Stimulated activated CD8-positive, alpha-beta memory T cell treated with anti-CD3 and anti-CD28 coated beads, Interleukin-4, amount 100 ng/mL, for 1 hour (primary cell): ENCODE measurements at places on chromosomes 1 and 21.

- DNase-seq, result no peak
These were observed 4.0 kb upstream of the ZBTB18 start for GRCh38 chr1:244046907-244047611.

GRCh38 chr1:155313261-155313660, 4.6 kb downstream of the FDPS start:
- no peak for DNase-seq

- no peak for DNase-seq
These were observed 8.8 kb downstream of the FMO1 start for GRCh38 chr1:171256940-171257606.

DNA sequence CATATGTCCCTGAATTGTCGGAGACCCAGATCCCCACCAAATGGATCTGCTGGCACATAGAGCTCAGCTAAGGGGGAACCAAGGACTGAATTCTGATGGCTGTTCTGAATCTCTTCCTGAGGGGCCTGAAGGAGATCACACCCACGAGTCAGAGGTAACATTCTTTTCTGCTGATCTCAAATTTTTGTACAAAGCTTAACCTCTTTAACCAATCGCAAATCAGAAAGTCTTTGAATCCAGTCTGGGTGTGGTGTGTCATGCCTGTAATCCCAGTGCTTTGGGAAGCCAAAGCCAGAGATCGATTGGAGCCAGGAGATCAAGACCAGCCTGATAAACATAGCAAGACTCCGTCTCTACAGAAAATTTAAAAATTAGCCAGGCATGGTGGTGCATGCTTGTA, 62.8 kb upstream of the PRRC2C start:
- DNase-seq, result no peak

DNA sequence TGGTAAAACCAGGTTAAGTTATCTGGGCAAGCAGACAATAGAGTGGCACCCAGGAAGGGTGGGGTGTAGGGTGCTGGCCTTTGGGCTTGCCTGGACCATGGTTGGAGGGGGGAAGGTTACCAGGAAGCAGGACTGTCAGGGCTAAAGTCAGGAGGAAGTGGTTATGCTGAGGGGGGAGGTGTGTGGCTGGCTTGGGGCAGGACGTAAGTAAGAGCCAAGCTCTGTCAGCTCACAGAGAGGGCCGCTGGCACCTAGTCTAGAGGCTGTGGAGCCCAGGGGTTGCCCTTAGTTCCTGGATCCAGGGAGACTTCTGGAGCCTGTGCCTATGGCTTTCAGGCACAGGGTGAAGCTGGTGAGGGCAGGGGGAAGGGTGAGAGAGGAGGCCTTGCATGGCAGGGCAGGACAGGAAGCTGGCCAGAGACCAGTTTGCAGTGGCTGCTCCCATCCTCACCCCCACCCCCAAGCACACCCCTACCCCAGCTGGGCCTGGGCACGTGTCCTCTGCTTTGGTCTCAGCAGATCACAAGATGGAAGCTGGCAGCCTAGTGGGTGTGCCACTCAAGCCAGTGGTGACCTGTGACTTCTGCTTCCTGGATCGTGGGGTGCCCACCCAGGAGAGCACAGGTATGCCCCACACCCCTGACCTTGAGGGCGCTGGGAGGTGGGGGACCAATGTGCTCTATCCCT, 20.5 kb upstream of the SMYD3 start:
- no peak for DNase-seq

GRCh38 chr1:181141431-181141910, 53.0 kb downstream of the IER5 start:
- no peak for DNase-seq

DNA sequence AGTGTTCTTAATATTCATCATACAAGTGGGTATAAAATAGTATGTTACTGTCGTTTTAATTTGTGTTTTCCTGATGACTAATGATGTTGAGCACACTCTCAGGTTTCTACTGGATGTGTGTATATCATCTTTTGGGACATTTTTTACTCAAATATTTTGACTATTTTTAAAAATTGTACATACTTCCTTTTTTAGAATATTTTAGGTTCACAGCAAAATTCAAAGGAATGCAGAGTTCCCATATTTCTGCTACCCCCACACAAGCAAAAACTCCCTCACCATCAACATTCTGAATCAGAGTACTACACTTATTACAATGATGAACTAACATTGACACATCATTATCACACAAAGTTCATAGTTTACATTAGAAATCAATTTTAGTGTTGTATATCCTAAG, 114.5 kb downstream of the DPYD start:
- DNase-seq, result no peak

GRCh38 chr1:108953452-108953851, 9.8 kb downstream of the CLCC1 start:
- DNase-seq, result no peak

DNA sequence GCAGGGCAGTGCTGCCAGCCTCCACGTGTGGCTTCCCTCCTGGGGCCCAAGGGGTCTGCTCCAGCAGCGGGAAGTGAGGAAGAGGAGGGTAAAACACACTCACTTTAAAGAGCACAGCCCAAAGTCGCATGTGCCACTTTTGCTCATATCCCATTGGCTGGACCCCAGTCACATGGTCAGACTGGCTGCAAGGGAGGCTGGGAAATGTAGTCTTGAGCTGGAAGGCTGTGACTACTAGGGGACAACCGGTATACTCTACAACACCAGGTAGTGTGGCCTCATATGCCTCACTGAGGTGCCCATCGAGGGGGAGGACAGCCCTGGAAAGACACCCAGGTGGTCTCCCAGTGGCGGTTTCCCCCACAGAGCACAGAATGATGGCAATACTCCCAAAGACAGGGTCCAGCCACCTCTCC, 45.2 kb downstream of the CAMK2N1 start:
- DNase-seq, result no peak

DNA sequence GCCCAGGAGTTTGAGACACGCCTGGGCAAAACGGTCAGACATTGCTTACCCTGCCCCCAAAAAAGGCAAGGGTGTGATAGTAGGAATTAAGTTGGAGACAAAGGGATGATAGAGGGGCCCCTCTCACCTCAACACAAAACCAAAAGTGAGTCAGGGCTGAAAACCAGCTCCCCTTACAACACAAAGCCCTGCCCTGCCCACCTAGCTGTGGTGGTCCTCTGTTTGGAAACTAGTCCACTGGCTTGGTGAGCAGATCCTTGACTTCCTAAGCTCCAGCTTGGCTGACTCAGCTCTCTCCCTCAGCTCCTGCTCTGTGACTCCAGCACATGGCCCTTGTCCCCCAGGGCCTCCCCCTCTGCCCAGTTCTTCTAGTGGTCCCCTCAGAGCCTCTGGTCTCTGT, 603.8 kb downstream of the PTPRC start:
- DNase-seq, result no peak

GRCh38 chr1:76830373-76830772, 36.9 kb upstream of the ST6GALNAC5 start:
- no peak for DNase-seq

DNA sequence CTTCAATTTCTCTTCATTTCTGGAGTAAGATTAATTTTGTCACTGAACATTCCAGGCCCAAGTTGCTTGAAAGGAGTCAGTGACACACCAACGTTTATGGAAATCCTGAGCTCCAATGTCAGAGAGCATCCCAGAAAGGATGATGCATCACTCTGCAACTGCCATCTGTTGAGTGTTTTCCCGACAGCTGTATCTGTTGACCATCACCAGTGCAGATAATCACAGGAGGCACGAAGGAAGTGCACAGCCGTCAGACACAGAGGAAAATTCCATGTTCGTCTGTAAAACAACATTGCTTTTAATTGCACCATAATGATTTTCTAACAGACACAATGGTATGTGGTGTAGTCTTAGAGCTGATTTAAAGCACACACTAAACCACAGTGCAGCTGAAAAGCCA, 376.7 kb upstream of the ADGRL2 start:
- no peak for DNase-seq

GRCh38 chr1:222127096-222127495, 385.2 kb upstream of the DUSP10 start:
- no peak for DNase-seq

DNA sequence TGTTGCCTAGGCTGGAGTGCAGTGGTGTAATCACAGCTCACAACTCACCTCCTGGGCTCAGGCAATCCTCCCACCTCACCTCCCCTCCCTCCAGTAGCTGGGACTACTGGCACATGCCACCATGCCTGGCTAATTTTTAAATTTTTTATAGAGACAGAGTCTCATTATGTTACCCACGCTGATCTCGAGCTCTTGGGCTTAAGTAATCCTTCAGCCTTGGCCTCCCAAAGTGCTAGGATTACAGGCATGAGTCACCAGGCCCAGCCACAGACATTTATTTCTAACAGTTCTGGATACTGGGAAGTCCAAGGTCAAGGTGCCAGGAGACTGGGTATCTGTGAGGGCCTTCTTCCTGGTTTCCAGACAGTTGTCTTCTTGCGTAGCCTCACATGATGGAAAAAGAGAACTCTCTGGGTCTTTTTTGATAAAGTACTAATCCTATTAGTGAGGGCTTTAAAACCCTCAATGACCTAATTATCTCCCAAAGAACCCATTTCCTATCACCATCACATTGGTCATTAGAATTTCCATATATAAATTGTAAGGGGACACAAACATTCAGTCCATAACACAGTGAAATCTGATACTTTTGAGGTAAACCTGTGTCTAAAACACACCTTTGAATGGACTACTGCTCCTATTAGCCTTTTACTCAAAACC, 67.9 kb downstream of the PHACTR4 start:
- DNase-seq, result no peak

GRCh38 chr1:58618303-58618702, 41.3 kb upstream of the TACSTD2 start:
- no peak for DNase-seq

DNA sequence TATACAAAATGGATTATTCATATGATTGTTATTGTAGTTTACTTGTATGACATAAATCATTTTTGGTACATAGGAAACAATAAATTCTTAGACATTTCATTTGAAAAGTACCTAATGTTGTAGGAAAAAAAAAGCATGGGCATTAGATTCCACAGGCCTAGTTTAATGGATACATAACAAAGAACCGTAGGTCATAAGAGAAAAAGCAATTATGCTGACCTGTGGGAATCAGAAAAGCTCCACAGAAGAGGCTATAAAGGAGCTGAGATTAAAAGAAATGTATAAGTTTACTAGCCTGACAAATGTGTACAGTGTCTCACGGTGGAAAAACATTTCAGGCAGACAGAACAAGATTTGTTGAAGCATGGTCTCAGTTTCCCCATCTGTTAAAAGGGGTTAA, 3.7 kb downstream of the DEPDC1 start:
- DNase-seq, result no peak

DNA sequence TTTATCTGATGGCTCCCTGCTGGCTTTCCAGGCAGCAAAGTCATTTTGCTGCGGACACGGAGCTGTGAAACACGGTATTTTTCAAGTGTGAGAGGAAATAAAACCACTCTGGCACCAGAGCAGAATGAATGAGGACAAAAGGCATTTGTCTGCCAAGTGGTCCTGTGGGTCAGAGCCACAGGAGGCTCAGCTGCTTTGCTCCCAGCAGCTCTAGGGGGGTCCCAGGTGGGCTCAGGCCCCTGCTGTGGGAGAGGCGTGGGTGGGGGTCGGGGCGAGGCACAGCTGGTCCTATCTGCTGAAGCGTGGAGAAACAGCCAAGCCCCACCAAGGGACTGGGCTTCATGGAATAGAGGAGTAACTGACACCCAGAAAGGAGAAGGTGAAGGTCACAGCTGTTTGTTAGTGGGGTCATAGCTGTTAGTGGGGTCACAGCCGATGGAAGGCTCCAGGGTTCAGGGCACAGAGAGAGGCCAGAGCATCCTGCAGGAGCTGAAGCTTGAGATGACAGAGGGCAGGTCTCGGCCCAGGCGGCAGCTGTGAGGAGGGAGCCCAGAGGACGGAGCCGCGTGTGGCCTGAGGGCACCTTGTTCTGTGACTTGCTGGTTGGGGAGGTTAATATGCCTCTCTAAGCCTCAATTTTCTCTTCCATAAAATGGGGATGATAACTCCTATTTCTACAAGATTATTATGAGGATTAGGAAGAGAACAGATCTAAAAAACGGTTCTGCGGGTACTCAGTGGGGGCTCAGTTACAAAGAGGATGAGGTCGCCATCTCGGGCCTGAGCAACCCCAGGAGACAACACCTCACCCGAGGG, 7.1 kb downstream of the KIF17 start:
- no peak for DNase-seq

DNA sequence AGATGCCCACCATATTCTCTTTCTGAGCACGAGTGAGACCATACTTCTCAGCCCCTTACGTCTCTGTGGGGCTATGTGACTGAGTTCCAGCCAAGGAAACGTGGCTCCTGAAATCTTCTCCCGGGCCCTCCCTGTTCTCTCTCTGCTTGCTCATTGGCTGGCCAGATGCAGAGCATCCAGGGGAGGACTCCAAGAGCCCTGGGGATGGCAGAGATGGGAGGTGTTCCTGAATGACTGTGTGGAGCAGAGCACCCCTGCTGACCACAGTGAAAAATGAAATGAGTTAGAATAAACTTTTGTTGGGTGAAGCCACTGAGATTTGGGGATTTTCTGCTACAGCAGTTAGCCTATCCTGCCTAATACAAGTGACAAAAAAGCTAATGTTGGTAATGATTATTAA, 23.8 kb downstream of the KIAA0040 start:
- no peak for DNase-seq

DNA sequence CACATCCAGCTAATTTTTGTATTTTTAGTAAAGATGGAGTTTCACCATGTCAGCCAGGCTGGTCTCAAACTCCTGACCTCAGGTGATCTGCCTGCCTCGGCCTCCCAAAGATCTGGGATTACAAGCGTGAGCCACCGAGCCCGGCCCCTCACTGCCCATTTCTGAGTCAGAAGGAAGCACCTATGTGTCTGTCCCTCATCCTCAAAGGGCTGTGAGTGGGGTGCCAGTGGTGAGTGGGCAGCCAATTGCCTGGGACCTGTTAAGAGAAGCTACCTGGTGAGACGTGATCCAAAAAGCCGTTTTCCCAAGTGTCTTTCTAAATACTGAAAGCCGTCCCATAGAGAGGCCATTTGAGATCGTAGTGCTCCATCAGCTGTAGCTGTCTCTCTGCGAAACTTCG, 27.1 kb upstream of the PDXK start:
- no peak for DNase-seq

DNA sequence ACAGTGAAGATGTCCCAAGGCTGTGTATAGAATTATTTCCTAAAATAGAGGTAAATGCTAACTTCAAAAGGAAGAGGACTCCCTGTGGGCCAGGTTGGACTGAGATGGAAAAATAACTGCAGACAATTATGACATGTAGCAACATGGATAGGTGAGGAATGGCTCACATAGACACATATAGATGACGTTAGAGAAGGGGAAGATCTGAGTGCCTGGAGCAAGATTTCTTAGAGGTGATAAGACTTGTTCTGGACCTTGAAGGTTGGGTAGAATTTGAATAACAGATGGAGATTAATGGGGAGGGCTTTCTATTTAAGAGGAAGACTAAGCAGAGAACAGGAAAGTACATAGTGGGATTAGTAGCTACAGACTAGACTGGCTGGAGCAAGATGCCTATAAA, 76.9 kb downstream of the C1orf21 start:
- no peak for DNase-seq

GRCh38 chr1:31761883-31762282, 2.3 kb downstream of the ADGRB2 start:
- no peak for DNase-seq

GRCh38 chr1:221810406-221810805, 68.5 kb upstream of the DUSP10 start:
- DNase-seq, result no peak
